ENCODE measurements at places on chromosomes 2 and 18. TPM values are rescaled to one million over a fixed set of nuclear protein-coding genes. Genes with fewer than 3 reads are reported as not detected.

The SPP2 gene
- not detected for total RNA-seq

The MAL gene
- total RNA-seq: 62.9 TPM

The RTP5 gene
- not detected for total RNA-seq

The NXPH2 gene
- not detected for total RNA-seq

The CXCR1 gene
- not detected for total RNA-seq

The STAT4 gene
- total RNA-seq: 0.67 TPM

The ZC3H8 gene
- total RNA-seq: 12.6 TPM

The TUBA4B gene
- not detected for total RNA-seq

The TRIM43B gene
- not detected for total RNA-seq

The DPY30 gene
- total RNA-seq: 61.6 TPM

The KIAA2012 gene
- not detected for total RNA-seq

The LRP2 gene
- under 0.01 TPM for total RNA-seq

The FAM237A gene
- total RNA-seq: not detected

The NT5DC4 gene
- not detected for total RNA-seq

The SERPINB13 gene
- total RNA-seq: not detected

All from melanocyte of skin (primary cell).